Suppressor macrophage (primary cell): ENCODE measurements at places on chromosomes 6 and 20.

- no peak for DNase-seq
Observed at GRCh38 chr6:82738773-82739172, 326.9 kb downstream of the UBE3D start.

DNA sequence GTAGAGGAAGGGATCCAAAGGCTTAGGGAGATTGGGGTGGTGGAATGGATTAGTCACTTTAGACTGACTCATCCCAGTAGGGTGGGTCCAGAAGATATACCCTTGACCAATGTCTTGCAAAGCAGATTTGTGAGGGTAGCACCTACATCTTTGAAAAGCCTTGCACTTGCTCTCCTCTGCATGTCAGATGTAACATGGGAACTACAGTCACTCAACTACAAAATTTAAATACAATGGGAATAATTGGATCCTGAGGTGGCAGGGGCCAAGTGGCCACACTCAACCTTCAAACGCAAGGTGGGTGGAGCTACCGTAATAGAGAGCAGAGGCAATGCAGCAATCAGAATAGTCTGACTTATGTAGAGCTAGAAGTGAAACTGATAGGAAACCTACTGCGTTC is 71.2 kb downstream of the ME1 start:
- DNase-seq, result no peak

- no peak for DNase-seq
Observed at GRCh38 chr20:10706460-10706811, 32.6 kb upstream of the JAG1 start.

- DNase-seq, result no peak
Observed at GRCh38 chr6:143236151-143236798, 175.6 kb downstream of the AIG1 start.

DNA sequence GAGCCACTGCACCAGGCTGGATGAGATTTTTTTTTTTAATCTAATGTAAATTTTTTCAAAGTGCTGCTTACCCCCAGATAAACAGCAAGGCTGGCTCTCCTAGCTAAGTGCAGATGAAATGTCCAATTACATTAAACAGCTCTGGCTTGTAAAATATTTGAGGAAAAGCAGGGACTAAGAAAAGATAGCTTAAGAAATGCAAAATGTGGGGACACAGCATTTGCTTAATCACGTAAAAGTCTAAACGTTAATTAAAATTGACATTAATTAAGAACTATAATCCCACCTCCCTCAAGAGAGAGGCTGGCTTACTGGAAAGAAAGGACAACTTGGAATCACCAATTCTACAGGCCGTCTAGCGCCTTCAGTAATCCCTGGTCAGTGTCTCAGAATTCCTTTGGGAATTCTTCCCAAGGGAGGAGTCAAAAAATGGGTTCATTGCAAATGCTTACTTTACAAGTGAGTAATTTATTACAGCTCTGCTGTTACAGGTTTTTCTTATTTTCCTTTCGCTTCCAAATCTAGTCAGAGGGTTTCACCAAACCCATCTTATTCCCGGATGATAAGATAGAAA is 13.6 kb upstream of the MARCKS start:
- DNase-seq, result no peak

DNA sequence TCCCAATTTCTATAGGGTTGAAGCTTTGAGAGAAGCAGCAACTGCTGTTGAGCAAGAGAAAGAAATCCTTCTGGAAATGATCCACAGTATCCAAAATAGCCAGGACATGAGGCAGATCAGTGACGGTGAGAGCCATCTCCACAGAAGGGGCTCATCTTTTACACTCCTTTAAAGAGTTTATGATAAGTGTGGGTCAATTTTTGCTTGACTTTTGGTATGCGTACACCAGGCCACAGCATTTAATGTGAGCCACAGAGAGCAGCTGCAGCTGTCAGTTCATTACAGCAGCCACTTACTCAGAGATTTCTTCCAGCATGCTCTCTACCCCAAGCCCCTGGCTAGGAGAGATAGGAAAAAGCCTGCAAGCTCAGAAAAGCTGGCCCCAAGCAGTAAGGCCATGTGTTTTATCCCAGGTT is 9.9 kb downstream of the BAG2 start:
- no peak for DNase-seq

- DNase-seq, result no peak
Observed at GRCh38 chr6:107361753-107362604, 97.4 kb downstream of the PDSS2 start.

DNA sequence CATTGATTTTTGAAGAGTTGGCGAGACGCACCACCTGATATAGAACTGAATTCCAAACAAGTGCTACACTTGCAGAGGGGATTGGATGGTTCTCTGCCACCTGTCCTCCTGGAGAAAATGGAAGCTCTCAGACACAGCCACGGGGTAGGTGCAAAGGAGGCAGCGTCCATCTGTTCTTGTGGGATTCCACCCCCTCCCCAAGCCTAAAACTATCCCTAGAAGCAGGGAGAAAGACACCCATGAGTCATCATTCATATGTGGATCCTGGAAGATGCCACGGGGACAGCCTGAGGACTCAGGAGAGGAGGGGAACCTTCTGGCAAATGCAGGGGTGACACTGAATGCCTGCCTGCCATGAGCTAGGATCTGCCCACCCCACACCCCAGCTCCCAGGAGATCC is 171.3 kb upstream of the CST7 start:
- DNase-seq, result no peak

GRCh38 chr20:51752343-51752951 is 15.7 kb downstream of the ATP9A start:
- DNase-seq, result no peak

DNA sequence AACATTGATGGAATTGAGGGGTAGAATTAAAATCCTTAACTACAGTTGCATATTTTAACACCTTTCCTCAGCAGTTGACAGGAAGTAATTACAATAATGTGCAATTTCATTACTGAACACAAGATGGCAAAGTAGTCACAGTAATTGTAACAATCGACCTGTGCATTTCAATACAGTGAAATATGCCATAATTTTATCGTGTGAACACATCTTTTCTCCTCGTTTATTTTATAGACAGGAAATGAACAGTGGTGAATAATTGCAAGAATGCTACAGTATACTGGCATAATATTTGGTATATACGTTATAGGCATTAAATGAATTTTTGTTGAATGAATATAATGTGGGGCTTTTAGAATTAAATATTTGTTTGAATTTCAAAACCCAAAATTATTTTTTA is 25.0 kb downstream of the CYB5R4 start:
- peak; percentile 35 for DNase-seq

- peak; percentile 20 for DNase-seq
Observed at GRCh38 chr6:34745277-34746103, 11.8 kb upstream of the SNRPC start.

- DNase-seq, result no peak
Observed at GRCh38 chr6:108944707-108945680, 96.8 kb downstream of the ARMC2 start.

DNA sequence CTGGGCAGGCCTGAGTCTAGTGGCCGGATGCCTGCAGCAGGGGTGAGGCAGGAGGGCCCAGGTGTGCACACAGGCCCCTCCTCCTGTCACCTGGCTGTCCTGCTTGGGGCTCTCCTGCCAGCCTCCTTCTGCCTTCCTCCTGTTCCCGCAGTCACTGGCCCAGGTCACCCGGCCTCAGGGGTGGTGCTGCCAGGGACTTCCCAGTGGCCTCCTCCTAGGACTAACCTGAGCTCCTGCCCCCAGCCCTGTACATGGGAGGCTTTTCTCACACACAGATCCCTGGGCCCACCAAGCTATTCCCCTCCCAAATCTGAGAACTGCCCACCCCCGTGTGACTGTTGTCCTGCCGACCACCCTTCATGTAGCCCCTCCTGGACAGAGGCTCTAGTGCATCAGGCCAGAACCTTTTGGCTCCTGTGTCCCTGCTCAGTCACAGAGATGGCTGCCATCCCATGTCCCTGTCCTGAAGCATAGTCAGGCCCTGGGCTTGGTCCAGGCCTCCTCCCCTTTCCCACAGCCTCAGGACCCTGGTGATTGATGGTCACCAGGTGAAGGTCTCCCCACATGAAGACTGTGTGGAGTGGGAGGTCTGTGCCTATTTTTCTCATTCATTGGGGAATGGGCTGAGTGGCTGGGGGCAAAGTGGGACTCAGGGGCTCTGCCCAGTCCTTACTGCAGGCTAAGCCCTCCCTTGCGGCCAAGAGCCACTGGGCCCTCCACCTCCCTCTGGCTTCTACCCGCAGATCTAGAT is 1.1 kb upstream of the ULBP1 start:
- DNase-seq, result no peak

- no peak for DNase-seq
Observed at GRCh38 chr6:91412532-91412931, 825.7 kb upstream of the MAP3K7 start.

DNA sequence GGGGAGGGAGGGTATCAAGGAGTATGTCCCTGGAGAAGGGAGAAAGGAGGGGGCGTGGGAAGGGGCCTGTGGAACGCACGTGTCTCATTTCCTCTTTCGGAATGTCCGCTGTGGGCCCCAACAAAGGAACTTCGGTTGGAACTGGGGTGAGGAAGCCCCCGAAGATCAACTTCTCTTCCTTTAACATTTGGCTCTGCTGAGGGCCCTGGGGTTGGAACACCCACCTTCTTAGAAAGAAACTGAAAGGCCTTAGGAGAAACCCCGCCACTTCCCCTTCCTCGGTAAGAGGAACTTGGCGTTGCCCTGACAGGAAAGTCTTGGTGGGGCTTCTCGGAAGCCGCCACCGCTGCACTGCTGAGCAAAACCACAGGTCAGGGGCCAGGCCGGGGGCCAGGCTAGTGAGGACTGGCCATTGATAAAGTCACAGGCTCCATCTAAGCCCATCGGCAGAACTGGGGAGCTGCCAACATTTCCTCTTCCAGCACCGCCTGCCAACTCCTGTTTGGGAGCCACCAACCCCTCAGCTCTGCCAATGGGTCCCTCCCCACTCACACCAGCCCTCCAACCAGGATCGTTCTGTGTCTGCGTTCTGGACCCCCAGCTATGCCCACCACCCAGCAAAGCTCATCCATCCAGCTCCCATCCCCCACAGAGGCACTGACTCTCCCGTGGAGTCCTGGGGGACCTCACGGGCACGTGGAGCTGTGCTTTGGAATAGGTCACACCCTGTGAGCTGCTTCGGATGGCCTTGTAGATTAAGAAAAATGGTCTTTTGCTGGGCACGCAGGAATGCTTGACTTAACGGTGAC is 44.8 kb downstream of the FGD2 start:
- peak; percentile 92 for DNase-seq

DNA sequence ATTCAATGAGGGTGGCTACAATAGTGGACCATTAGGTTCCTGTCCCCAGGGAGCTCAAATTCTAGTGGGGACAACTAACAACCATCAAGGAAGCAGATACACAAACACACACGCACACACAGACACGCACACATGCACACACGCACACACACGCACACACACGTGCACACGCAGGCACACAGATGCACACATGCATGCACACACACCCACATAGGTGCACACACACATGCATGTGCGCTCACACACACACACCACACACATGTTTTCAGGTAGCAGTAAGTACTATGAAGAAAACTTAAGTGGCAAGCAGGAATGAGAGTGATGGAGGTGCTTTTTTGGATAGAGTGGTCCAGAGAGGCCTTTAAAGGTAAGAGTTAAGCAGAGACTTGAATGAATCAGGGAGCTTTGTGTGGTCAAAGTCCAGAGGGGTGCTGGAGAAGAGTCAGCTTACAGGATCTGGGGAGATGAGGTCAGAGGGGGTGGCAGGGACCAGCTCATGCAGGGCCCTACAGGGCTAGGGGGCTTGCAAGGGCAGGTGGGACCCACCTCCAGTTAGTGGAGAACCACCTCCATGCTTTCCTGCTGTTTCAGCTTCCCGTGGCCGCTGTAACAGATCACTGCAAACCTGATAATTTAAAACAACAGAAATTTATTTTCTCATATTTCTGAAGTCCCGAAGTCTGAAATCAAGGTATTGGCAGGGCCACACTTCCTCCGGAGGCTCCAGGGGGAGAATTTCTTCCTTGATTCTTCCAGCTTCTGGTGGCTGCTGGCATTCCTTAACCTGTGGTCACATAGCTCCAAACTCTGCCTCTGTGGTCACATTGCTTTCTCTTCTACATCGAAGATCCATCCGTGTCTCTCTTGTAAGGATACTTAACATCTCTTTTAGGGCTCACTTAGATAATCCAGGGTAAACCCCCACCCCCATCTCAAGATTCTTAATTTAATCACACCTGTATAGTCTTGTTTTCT is 6.9 kb upstream of the NSFL1C start:
- no peak for DNase-seq

DNA sequence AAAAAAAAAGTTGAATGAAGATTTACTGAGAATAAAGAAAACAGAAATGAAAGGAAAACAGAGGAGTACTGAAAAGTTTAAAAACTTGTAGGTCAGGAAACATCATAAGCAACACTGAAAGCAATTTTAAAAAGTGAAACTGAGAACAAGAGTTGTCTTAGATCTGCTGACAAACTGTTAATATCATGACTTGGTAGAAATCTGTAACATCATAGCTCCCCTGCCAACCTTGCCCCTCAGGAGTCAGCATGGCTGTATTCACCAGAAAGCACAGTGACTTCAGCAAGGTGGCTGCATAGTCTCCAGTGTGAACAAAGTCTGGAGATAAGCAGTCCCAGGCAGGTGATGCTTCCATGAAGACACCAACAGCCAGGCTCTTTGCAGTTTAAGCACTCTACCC is 5.3 kb downstream of the NAA20 start:
- no peak for DNase-seq

- no peak for DNase-seq
Observed at GRCh38 chr6:38179794-38180430, 360.4 kb downstream of the ZFAND3 start.

DNA sequence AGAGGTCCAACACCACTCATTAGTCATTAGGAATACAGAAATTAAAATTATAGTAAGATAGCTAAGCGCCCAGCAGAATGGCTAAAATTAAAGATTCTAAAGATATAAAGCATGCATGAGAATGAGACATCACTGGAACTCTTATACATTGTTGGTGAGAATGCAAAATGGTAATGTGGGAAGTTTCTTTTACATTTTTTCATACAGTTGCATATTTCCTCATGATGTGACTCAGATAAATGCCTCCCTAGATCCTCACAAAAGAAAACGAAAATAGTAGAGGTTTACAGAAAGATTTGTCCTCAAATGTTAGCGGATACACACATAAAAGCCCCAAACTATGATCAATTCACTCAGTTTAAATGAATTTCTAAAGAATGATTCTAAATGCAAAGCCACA is 633.7 kb upstream of the GJE1 start:
- DNase-seq, result no peak

DNA sequence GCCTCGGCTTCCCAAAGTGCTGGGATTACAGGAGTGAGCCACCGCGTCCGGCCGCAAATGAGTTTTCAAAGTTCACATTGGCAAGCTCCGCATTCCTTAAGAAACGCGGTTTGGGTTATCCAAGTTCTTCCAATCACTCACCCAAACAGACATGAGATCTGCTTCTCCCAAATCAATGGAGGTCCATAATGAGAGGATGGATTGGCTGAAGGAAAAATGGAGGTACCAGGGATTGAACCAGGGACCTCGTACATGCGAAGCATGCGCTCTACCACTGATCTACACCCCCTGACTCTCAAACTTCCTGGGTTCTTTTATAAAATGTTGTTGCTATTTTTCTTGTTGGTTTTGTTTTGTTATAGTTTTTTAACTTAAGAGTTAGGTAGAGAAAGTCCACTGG is 170.0 kb downstream of the GPX5 start:
- DNase-seq, result no peak
